HCT116 (cell line): ENCODE measurements at places on chromosomes 1 and 21.

- no peak for DNase-seq
These were observed 12.6 kb upstream of the TNFRSF14 start for GRCh38 chr1:2543543-2544092.

DNA sequence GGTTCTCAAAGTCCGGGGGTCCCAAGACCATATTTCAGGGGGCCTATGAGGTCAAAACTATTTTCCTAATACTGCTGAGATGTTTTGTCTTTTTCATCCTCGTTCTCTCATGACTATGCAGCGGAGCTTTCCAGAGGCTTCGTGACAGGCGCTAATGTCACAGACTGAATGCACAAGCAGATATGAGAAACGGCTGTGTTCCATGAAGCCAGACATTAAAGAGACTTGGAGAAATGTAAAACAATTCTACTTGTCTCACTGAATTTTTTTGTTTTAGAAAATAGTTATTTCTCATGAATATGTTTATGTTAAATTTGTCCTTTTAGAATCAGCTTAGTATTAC is 10.3 kb downstream of the PIGP start:
- no peak for DNase-seq

GRCh38 chr1:107141491-107142126 is 770 bp downstream of the NTNG1 start:
- no peak for DNase-seq

- no peak for DNase-seq
These were observed 32.6 kb upstream of the PARP1 start for GRCh38 chr1:226440512-226440911.

- DNase-seq = no peak
These were observed 20.9 kb upstream of the SRRM1 start for GRCh38 chr1:24622218-24622617.

GRCh38 chr1:204584699-204585372 is 68.6 kb downstream of the MDM4 start:
- no peak for DNase-seq

DNA sequence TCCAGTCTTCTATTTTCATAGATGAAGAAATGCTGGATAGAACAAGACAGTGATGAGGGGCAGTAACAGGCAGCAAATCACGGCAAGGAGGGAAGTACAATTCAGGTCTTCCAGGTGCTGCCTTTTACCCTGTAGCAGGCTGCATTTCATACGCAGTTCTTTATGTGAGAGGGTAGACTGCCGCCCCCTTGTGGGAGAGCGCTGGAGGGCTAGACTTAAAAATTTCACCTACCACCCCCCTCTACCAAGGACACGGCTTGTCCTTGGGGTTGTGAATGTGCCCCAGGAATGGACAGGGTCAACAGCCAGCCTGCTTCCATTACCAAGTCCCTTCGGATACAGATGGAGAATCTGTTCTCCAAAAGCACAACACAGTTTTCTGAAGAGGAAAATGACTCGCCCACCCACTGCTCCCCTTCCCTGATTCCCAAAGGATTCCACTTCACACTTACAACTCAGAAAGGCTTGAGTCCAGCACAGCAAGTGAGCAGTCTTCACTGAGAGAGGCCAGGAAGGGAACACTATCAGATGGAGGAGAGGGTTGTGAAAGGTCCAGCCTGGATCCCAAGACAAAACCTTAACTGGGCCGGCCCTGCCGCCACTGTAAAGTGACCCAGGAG is 7.4 kb downstream of the WDR77 start:
- DNase-seq = no peak

DNA sequence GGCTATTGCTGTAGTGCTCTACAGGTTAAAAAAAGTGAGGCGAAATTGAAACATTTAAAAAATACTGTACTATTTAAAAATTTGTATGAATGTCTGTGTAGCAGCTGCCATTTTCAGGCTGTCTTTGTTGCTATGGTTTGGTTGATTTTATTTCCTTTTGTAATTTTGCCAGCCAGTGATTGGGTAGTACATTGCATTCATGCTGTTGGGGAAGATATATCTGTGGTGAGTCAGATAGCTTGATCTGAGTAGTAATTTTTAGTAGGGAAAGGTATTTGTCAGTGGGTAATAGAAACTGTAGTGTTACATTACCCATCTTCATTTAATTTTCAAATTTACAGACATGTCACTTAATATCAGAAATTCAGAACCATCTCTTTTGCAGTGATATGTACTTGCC is 15.0 kb downstream of the NFIA start:
- DNase-seq = no peak

GRCh38 chr1:178565586-178565985 is 52.7 kb downstream of the TEX35 start:
- DNase-seq = no peak

GRCh38 chr1:226041419-226041818 is 21.1 kb upstream of the H3-3A start:
- no peak for DNase-seq

DNA sequence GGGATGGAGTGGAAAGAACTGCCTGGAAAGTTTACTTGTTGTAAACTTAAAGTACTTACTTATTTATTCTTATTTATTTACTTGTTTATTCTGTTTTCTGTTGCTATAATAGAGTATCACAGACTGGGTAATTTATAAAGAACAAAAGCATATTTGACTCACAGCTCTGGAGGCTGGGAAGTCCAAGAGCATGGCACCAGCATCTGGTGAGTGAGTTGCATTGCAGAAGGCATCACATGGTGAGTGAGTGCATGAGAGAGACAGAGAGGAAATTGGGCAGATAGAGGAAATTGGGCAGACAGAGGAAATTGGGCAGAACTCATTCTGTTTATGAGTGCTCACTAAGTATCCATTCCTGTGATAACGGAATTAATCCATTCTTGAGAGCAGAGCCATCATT is 11.6 kb upstream of the RGSL1 start:
- no peak for DNase-seq

DNA sequence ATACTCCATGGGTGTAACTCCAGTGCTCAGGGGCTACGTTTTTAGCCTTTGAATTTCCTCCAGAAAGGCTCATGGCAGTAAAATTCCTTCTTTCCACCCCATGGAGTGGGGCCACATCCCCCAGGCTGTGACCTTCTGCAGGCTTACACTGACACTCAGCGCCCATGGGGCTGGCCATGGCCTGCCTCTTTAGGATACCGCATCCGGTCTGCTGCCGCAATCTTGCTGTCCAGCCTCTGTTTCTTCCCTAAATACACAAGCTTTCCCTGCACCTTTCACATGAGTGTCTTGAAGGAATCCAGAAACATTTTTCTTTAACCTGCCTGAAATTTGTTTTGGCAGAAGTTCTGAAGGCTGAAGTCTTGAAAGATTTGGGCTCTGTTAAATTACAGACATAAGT is 170.5 kb downstream of the NTMT2 start:
- no peak for DNase-seq

- no peak for DNase-seq
These were observed 33.9 kb downstream of the TMEM63A start for GRCh38 chr1:225848030-225848955.

GRCh38 chr1:51636764-51637522 is 20.1 kb downstream of the OSBPL9 start:
- DNase-seq = peak; percentile 70

DNA sequence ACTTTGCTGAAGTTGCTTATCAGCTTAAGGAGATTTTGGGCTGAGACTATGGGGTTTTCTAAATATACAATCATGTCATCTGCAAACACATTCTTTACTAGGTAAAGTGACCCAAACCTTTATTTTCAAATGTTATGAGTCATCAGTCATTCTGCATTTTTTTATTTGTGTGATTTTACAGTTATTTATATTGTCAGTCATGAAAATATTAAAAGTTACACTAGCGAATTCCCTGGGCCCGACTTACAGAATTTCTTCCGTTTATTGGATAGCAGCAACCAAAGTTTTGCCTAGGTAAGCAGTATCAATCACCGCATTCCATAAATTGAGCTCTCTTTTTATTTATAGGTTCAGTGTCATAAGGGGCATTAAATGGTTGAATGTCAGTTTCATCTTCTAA is 13.8 kb downstream of the OR2M5 start:
- no peak for DNase-seq

DNA sequence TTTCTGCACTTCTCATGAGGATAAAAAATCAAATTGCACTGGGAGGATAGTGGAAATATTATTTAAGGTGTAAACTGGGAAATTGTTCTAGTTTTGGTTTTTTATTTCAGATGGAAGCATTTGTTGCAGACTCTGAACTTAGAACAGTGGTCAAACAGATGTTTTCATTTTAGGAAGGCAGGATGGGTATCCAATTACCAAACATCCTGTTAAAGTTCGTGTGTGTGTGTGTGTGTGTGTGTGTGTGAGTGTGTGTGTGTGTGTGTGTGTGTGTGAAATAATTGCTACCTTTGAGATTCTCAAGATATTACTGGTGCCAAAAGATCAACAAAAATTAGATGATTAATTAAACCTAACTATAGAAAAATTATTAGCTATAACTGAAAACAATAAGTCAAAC is 24.3 kb upstream of the DUSP10 start:
- no peak for DNase-seq

DNA sequence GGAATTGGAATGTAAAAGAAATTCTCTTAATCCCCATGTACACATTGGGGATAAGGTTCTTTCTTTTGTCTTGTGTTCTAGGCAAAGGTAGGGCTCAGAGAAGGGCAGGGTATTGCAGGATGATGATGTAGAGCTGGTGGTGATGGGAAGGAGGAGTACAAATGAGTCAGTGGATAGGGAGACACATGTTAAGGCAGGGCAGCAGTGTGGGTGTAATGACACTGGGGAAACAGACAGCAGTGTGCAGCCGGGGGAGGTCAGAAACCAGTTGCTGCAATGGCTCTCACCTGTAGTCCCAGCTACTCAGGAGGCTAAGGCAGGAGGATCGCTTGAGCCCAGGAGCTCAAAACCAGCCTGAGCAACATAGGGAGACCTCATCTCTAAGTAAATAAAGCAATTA is 5.1 kb downstream of the NLRP3 start:
- no peak for DNase-seq

DNA sequence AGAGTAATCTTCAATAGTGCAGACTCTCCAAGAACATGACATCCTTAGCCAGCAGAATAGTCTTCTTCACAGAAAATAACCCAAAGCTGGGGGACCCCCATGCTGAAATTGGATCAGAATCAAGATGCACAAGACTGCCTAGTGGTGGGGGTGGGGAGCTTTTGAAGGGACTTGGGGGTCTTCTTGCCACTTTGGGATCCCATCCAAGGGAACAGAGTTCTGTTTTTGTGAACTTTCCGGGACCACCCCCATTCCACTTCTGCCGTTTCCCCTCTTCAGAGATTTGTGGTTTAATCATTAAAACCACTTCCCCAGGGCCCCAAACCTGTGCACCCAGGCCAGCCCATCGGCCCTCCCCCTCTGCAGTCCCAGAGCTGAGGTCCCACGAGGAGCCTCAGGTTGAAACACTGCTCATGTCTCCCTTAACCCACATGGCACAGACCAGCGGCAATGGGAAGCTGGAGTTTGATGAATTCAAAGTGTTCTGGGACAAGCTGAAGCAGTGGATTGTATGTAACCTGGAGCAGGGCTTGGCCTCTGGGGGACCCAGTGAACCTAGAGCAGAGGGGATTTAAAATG is 44.9 kb downstream of the CAPN9 start:
- no peak for DNase-seq

GRCh38 chr1:160567858-160568682 is 11.2 kb downstream of the CD84 start:
- no peak for DNase-seq

DNA sequence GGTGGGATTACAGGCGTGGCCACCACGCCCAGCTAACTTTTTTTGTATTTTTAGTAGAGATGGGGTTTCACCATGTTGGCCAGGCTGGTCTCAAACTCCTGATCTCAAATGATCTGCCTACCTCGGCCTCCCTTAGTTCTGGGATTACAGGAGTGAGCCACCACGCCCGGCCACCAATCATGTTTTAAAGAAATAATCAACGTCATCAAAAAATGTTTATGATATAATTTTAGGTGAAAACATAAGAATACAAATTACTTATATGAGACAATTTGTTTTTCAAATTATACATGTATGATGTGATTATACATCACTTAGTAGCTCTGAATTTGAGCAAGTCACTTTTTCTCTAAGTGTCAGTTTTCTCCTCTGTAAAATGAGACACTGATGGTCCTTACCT is 31.6 kb upstream of the SSBP3 start:
- DNase-seq = no peak

GRCh38 chr21:34997294-34997693 is 51.8 kb downstream of the RUNX1 start:
- no peak for DNase-seq

GRCh38 chr1:118900643-118901440 is 87.3 kb downstream of the TBX15 start:
- DNase-seq = no peak

- DNase-seq = peak; percentile 81
These were observed 102.4 kb upstream of the SERBP1 start for GRCh38 chr1:67532452-67533216.

DNA sequence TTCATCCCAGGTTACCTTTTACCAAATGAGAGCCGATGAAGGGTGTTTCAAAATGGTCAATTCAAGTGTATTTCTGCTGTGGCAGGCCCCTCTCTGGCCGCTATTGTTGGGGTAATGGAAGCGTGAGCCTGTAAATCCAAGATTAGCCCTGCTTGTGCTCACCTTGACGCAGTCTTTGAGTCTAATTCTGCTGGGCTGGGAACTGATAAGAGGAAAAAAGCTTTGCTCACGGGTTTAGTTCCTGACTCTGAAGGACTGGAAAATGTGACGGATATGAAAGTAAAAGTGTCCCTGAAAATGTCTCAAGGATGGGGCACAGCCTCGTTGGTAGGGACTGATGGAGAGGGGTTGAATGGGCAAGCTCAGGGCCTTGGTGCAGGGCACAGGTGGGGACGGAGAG is 125.9 kb upstream of the GALNT2 start:
- DNase-seq = no peak

DNA sequence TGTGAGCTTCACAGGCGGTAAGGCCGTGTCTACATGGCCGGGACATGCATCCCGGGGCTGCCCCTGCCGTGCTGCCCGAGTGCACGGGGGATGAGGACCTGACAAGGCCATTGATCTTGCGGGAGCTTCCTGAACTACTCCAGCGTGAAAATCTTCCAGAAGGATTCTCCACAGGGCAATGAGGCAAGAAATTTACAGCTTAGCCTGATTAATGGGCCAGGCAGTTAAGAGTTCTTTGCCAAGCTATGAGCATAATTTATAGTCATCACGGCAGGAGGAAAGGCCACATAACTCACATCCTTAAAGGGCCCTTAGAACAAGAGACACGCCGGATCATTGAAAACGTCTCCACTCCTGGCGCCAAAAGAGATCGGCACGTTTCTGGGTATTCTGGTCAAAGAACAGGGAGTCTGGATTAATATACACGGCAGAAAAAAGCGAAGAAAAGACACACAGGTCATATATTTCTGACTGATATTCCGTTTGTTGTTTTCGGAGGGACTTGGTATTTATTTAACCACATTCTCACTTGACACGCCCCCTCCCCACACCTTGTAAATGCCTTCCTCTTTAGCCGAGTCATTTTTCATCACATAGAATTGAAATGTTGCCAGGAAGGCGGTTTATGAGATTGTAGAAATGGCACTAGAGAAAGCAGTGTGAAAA is 180.5 kb downstream of the DYRK1A start:
- DNase-seq = no peak

DNA sequence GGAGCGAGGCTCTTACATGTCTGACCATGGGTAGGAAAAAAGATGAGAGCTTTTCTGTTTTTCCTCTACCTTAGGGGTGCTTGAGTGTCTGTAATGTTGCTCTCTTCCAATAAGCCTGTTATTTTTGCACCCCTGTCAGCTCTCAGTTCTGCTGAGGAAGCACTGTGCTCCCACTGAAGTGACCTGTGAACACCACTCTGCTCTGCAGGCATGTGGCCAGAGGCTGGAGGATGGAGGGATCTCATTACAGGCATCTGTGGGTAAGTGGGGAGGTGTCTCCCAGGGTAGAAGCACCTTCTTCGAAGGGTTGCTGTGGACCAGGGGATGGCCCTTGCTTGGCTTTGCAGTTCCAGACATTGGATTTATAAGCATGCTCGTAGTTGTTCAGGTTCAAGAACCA is 56.8 kb upstream of the RBM15 start:
- no peak for DNase-seq
